ENCODE measurements at places on chromosomes 2 and 18.
A peak's percentile ranks its signal among the peaks of the same experiment; 100 is the strongest.

GRCh38 chr2:102753563-102754159 lies 8.2 kb upstream of the TMEM182 start:
- peak; percentile 42 for DNase-seq

GRCh38 chr2:26687801-26688200 lies 4.7 kb upstream of the KCNK3 start:
- no peak for DNase-seq

GRCh38 chr18:44799907-44800421 lies 119.3 kb downstream of the SETBP1 start:
- no peak for DNase-seq

DNA sequence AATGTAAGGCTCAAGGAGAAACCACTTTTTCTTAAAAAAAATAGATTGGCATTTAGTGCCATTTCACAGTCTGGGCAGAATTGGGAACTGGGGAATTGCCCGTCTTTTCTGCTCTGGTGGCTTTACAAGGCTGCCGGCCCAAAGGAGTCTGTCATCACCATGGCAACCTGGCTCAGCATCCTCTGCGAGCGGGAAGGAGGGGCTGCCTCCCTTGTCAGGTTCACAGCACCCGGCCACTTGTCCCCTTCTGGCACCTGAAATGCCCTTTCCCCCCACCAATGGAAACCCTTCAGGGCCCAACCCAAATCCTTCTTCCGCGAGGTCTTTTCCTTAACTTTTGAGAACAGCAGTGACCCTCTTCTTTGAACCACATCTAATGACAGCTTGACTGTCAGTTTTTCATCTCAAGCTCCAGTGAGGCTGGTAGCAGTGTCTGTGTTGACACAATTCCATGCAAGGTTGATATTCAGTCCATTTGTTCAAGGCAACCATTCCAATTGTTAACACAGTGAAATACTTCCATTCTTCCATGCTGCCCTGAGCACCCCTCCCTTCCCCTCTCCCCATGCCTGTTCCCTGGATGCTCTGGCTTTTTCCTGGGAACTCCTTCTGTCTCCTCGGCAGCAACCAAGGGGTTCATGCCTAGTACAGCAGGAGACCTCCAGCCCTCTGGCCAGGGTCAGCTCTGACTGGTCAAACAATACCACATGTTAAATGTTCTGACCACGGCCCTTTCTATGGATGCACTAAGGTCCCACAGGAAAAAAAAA lies 79.6 kb downstream of the DNER start:
- DNase-seq: no peak

- peak; percentile 79 for DNase-seq
Observed at GRCh38 chr2:150487537-150488429, at the start of gene RND3. TSS of gene RND3 (minus strand) at chr2:150487667. CDS start at chr2:150487417, 250 bp downstream.

DNA sequence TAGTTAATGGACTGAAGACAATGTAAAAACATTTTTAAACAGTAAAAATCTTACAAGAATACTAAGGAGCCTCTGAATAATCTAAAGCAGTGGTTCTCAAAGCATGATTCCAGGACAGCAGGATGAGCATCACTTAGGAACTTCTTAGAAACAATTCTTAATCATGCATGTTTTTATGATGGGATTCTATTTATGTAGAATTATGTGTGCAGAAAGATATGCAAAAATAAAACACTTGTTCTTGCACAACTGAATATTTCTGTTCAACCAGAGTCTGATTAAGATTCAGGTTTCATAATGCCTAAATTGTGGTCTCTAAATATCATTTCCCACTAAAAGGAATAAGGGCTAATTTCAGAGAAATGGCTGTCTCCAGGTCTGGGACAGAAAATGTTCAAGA lies 69.2 kb upstream of the MTIF2 start:
- no peak for DNase-seq

GRCh38 chr2:236575510-236575909 lies 5.9 kb downstream of the ACKR3 start:
- DNase-seq: no peak

- DNase-seq: no peak
Observed at GRCh38 chr2:105497094-105497493, 98.2 kb upstream of the FHL2 start.

DNA sequence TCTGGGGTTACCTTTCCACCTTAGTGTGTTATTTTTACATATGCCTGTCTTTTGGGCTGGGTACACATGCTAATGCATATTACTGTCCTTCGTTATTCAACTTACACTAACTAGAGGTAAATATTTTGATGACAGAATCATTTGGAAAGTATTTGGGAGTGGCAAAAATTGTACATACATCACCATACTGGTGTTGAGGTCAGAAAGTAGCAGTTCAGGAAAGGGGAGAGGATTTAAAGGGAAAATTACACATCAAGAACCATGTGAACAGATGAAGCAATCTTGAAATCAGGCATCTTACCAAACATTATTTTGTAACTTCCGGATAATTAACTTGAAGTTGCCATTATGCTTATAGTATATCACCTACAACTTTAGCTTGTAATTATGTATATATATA lies 379.7 kb downstream of the RND3 start:
- no peak for DNase-seq

GRCh38 chr2:146874260-146874658 lies 970.6 kb upstream of the ACVR2A start:
- no peak for DNase-seq

DNA sequence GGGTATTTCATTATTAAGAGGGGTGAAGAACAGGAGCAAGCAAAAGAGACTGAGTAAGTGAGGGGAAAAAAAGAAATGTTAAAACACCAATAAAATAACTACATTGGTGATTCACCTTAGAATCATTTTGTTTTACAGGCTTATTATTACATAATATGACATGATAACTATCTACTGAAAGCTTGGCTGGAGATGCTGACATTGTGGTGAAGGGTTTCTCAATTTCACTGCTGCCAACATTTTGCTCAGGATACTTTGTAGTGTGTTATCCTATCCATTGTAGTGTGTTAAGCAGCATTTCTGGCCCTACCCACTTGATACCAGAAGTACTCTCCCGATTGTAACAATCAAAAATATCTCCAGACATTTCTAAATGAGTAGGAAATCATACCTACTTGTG lies 1564.6 kb upstream of the NXPH2 start:
- no peak for DNase-seq

DNA sequence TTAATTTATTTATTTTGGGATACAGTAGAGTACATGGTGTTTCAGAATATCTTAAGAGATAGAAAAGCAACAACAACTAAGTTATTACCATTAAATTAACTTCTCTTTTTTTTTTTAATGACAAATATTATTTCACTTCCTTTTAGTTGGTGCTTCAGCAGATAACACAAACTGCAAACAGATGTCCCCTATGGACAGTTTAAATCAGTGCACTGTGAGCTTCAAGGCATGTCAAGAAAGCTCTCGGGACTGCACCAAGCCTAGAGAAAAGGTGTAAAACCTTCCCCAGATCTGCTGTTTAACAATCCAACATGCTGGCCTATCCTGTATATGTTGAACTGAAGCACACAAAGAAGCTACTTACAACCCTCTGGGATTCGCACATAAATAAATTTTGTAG lies 122.7 kb downstream of the TCF4 start:
- DNase-seq: no peak

DNA sequence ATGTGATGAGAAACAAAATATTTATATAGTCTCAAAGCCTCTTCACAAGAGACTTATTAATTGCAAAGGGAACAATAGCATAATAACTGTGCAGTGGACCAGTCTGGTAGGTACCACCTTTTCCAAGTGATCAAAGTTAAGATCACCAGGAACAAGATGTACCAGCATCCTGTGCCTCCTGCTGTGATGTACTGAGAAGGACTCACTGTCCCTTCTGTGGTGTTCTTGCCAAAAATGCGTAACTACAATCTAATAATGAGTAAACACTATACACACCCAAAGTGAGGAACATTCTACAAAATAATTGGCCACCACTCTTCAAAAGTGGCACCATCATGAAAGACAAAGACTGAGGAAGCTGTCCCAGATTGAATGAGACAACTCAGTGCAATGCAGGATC lies 14.5 kb downstream of the GNLY start:
- no peak for DNase-seq

GRCh38 chr2:50255931-50256330 lies 776.0 kb downstream of the NRXN1 start:
- DNase-seq: no peak

DNA sequence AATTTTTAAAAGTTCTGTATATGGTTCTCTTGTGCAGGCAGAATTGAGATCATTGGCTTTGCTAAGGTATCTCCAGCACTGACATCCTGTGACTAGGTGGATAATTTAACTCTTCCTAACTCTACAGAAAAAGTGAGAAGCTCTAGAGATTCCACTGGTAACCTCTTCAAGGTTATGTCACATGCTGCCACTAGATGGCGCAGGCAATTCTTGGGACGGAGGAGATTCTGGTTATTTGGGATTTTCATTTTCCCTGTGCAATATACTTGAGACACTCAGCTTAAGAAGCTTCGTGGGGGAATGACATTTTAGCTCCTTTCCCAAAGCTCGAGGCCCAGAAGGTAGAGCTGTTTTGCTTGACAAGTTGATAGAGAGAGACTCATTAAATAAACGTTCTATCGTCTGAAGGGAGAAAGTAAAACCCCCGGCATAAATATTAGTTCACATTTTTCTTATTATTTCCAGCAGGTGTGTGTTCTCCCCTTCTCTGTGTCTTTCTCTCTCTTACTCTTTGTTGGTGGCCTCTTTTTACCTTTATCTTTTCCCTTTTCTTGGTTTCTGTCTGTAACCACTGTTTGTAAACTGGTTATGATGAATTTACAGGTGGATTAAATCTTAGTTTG lies 26.6 kb upstream of the LANCL1 start:
- DNase-seq: peak; percentile 46

GRCh38 chr2:196486146-196486545 lies 153.4 kb upstream of the CCDC150 start:
- DNase-seq: no peak

DNA sequence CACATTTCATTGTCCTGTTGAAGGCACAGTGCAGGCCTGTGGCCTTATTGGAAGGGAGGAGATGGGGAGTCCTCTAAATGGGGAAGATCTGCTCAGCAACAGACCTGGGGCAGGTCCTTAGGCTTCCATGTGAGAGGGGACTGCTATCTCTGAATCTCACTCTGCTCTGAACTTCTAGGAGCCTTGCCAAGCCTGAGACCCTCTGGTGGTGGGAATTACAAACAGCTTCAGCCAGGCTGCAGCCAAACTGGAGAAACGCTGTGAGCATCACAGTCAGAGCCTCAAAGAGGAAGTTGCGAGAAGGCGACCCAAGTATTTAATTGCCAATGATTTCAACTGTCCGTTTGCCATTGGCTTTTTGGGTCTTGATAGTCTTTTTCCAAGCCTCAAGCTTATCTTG lies 66.8 kb upstream of the MC2R start:
- DNase-seq: no peak

DNA sequence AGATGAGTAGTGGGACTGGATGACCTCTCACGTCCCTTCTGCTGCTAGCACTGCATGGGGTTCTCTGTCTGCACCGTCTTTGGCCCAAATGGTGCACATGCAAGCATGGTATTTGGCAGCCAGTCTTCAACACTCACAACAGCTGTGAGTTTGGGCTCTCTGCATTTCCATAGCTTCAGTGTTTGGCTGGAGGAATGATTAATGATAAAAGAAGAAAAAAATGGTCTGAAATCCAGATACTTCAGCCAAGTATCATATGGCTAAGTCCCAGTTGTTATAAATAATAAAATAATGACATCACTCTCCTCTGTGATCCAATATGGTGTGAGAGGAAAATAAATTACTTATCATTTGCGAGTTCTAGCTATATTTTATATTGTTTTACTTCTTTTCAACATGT lies 173.3 kb downstream of the DCDC2C start:
- DNase-seq: no peak

DNA sequence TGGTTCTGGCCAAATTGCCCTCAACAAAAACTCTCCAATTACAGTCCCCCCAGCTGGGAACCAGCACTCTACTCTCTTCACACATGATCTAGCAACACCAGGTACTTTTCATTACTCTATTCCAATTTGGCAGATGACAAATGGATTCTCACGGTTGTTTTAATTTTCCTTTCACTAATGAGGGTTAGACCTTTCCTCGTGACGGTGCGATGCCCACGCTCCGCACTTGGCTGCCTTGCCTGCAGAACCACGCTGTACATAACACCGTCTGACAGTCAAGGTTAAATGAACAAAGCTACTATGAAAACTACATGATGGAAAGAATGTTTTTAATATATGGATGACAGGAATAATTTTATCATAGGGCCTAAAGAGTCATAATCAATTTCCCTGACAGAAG lies 141.5 kb downstream of the FBXO15 start:
- no peak for DNase-seq

DNA sequence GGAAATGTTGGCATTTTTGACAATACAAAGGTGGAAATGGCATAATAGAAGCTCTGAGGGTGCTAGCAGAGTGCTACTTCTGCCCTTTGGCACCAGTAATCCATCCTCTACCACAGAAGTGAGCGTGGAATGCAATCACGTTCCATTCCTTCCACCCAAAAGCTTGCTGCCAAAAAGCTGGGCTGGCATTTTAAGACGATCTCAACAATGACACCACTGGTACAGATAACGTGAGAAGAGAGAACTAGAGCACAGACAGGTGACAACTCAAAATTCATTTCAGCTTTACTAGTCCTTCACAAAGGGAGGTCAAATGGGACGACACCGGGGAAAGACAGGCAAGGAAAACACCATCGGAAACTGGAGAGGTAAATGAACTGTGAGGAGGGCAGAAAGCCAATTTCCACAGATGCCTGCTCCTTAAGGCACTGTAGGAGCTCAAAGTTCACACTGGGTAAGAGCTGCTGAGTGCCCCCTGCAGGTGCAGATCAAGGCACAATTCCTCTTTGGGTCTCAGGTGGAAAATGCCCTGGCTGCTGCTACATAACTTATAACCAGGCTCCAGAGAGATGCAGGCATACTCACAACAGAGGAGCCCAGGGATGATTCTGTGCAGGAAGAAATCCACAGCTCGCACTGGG lies 50.7 kb upstream of the RNU4ATAC start:
- DNase-seq: no peak

- DNase-seq: peak; percentile 63
Observed at GRCh38 chr2:229715895-229716507, 1.6 kb upstream of the DNER start.

DNA sequence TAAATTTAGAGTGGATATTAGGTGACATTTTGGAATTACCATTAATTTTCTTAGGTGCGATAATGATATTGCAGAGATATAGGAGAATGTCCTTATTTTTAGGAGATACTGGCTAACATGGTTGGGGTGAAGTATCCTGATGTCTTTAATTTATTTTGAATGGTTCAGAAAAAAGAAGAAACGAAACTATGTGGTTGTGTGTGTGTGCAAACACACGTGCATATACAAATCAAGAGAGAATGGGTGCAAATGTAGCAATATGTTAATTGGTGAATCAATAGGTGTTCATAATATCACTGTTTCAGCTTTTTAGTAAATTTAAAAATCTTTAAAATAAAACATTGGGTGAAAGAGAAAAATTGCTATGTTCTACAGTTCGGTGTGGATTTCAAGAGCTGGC lies 140.9 kb downstream of the DIS3L2 start:
- DNase-seq: no peak

GRCh38 chr18:12645751-12646203 lies 12.1 kb downstream of the SPIRE1 start:
- DNase-seq: no peak

- no peak for DNase-seq
Observed at GRCh38 chr18:9106094-9106493, 3.6 kb downstream of the NDUFV2 start.
